Body of pancreas (tissue), 4 donors: ENCODE measurements at places on chromosomes 5 and 9. TPM values are rescaled to one million over a fixed set of nuclear protein-coding genes. Genes with fewer than 3 reads are reported as not detected.
A peak's percentile ranks its signal among the peaks of the same experiment; 100 is the strongest.

DNA sequence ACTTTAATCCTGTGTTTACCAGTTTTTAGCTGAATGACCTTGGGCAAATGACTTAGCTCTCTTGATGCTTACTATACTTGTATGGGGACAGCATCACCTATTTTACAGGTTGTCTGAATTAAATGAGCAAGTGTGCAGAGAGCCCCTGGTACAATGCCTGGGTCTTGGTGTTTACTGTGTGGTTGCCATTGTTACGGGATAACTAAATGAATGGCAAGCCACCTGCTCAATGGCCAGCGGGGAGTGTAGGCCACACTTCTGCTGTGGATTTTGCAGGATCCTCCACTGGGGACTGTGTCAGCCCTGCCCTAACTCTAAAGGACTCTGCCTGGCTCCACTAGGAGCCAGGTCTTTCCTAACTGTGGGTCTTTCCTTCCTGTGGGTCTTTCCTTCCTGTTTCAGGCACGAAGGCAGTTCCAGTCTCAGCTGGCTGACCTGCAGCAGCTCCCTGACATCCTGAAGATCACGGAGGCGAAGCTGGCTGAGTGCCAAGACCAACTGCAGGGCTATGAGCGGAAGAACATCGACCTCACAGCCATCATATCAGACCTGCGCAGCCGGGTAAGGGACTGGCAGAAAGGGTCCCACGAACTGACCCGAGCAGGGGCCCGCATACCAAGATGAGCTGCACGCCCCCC is 10.3 kb upstream of the GLE1 start:
- DNase-seq: peak; percentile 34

SPINK7 gene
- total RNA-seq: not detected

PCDH1 gene
- total RNA-seq: 31.3 TPM

SLC6A19 gene
- total RNA-seq: 0.66 TPM

IFNA2 gene
- not detected for total RNA-seq
